ENCODE measurements at places on chromosomes 4 and X. TPM values are rescaled to one million over a fixed set of nuclear protein-coding genes. Genes with fewer than 3 reads are reported as not detected.

The EREG gene
- 0.33 TPM for polyA plus RNA-seq

The SSX4B gene
- polyA plus RNA-seq = not detected

The CSN1S1 gene
- not detected for polyA plus RNA-seq

The SLC38A5 gene
- 23.2 TPM for polyA plus RNA-seq

DNA sequence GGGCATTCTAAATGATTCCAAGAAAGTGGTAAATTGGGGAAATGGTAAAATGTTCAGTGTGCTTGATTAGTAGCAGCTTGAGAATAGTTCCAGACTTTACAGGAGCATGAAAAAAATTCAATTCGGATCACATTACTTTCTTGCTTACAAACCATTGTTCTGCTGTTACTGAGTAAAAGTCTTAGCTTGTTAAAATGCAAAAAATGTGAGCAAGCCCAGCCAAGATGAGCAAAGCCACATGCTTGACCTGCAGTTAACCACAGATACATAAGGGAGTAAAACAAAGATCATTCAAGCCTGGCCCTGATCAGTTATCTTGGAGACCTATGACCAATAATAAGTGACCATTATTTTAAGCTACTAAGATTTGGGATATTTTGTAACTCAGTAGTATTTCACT, 562.9 kb upstream of the MAGEB2 start:
- no peak for DNase-seq

- no peak for DNase-seq
Measured at GRCh38 chrX:45233531-45233930, 32.9 kb upstream of the DIPK2B start.

DNA sequence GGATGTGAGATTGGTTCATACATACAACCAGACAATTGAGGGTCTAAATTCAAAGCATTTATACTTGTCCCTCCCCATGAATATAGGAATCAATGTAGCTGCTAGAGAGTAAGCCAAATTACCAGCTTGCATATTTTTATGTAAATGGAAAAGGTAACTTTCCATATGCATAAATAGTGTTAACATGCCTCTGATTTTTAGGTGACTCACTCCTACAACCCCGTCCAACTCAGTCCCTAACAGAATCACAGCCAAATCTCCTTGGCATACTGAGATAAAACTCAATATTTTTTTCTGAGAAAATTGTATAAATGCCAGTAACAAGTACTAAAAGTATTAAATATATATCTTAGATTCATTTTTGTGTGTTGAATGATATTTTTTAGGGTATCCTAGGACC, 67.2 kb downstream of the INPP4B start:
- DNase-seq = no peak

GRCh38 chr4:86532851-86533250, 61.3 kb upstream of the PTPN13 start:
- no peak for DNase-seq

- no peak for DNase-seq
Measured at GRCh38 chr4:125013891-125014290, 300.9 kb upstream of the FAT4 start.

DNA sequence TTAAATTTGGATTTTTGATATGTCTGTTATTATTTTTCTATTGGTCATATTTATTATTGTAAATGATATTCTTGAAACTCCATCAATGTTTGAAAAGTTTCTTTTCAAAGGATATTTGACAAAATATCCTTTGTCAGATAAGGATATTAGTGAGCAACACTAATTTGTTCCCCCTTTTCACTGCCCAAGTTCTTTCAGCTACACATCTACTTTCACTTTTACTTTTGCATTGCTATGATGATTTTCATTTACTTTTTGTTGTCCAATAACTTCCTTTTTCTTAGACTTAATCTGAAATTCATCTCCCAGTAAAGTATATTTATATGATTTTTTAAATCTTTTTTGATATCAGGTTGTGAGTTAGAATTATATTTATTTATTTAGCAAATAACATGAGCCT, 542.3 kb upstream of the ADGRL3 start:
- no peak for DNase-seq

- no peak for DNase-seq
Measured at GRCh38 chr4:148238811-148239493, 203.3 kb downstream of the NR3C2 start.

DNA sequence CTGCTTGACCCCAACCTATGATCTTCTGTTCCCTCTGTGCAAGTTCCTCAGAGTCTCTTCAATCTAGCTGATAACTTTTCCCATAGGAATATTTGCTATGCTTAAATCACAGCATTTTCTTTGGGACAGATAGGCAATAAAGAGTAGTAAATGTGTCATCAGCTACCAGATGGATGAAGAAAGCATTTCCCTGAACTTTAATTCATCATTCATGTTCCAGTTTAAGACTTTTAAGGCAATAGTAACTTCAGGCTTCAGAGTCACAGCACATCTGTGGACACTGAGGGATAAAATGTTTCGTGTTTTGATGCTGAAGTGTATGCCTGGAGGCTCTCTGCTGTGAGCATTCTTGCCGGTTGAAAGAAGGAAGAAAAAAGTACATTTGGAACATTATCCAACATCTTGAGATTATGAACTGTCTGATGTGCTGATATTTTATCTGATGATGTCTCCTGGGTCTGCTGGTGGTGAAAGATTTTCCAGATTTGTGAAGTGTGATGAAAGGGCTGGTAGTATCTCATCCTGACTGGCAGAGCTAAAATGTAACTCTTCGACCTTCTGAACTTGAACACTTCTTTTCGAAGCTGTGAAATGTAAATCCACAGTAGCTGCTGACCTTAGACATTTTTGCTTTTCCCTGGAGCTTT, 133.7 kb downstream of the DCLK2 start:
- no peak for DNase-seq

- peak; percentile 47 for DNase-seq
Measured at GRCh38 chr4:177441061-177441802, 1.0 kb downstream of the AGA start.

GRCh38 chrX:139877710-139878414, 55.0 kb downstream of the ATP11C start:
- no peak for DNase-seq

DNA sequence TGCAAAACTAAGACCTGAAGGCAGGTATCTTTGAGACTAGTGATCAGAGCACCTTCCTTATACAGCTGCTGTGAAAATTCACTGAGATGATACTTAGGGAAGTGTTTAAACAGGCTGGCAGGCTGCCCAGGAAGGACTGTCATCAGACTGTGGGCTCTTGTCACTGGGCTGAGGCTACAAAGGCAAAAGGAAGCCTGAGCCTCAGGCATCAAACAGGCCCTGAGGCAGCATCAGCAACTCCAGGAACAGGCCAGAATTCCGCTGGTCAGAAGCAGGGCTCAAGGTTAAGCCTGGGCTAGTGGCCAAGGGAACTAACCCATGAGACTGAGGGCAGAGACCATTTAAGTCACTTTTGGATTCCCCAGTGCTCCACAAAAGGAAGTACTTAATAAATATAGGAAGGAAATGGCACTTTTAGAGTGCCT, 12.8 kb downstream of the PJA1 start:
- no peak for DNase-seq

- DNase-seq = no peak
Measured at GRCh38 chr4:71697031-71697430, 86.8 kb downstream of the GC start.
